CD4-positive, alpha-beta T cell treated with Interleukin-4 for 1 hour (primary cell): ENCODE measurements at places on chromosomes 7 and 10.

DNA sequence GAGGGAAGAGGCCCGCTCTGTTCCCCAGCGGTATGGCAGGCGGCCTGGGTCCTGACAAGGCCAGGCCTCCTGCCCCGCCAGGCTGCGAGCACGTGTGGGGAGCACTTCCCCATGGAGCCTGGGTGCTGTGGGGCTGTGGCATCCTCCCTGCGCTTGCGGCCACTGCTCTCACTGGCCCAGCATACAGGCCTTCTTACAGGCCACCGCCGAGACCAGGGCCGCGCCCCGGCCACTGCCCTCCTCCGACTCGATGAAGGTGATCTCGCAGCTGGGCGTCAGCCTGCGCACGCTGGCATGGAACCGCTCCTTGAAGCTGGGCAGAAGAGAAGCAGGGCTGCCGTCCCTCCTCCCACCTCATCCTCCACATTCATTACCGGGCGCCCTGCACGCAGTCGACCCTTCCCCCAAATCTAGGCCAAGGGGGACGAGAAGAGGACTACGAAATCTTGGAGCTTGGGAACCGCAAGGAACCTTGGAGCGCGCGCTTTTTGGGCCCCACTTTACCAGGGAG, 3.9 kb upstream of the MYL7 start:
- DNase-seq: no peak

DNA sequence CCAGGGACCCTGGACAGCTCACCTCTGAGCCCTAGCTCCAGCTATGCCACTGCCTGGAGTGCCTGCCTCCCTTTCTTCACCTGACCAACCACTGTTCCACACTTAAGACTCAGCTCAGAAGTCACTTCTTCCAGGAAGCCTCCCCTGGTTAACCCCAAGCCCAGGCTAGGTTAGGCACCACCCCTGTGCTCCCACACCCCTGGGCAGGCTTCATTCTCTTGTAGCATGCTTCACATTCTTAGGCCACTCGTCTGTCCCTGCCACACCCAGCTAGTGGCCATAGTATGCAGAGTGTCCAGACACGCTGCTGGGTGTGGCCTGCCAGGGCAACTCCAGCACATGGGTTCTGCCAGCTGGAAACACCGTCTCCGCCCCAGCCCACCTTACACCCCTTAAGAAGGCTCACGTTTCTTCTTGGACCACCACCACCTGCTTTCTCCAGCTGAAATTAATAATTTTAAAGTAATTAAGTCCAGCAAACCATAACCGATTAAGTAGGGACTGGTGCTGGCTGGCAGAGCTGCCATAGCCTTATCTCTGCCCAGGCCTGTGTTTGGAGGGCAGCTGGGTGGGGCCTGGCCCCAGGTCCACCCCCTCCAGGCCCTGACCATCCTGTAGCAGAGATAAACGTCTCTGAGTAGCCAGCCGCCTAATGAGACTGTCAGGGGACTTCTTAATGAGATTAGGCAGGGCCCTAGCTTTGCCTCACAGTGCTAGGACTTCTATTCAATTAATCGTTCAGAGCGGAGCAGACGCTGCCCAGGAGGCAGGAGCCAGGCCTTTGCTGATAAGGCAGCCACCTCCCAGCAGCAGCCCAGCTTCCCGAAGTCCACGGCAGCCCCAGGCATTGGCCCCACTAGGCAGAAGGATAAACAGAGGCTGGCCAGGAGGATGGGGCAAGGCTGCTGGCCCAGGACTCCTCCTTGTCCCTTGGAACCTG, 20.5 kb downstream of the GRID1 start:
- DNase-seq: no peak

- peak; percentile 47 for DNase-seq
These were observed 14.2 kb upstream of the PDCD4 start for GRCh38 chr10:110857265-110858171.

- DNase-seq: no peak
These were observed 199.5 kb upstream of the PPP2R2D start for GRCh38 chr10:131701131-131701947.

- DNase-seq: no peak
These were observed 43.8 kb upstream of the ACSL5 start for GRCh38 chr10:112330162-112330561.

DNA sequence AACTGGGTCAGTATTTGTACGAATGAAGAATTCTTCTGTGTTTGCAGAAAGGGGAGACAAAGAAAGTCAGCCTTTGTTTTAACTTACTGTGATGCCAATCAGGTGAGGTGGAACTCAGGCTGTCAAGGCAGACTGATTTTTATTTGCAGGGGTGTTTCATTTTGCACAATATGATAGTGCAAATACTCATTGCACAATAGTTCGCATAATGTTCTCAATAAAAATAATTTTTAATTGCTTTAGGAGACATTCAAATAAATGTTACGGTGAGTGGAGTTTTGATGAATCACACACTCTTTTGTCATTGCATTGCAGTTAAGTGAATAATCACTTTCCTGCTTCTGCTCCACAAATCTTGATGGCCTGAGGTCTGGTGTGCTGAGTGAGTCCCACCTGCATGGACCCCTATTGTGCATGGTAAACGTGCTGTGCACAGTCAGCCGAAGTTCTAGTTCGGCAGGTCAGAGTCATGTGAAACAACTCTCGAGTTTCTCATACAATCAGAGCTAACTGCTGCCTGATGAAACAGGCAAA, 141.3 kb upstream of the FZD8 start:
- DNase-seq: no peak
